Large intestine (tissue), 12 donors: ENCODE measurements at places on chromosomes 12 and 14. TPM values are rescaled to one million over a fixed set of nuclear protein-coding genes. Genes with fewer than 3 reads are reported as not detected.

- DNase-seq: no peak
These were observed 64.0 kb downstream of the NUMB start for GRCh38 chr14:73394317-73394716.

DNA sequence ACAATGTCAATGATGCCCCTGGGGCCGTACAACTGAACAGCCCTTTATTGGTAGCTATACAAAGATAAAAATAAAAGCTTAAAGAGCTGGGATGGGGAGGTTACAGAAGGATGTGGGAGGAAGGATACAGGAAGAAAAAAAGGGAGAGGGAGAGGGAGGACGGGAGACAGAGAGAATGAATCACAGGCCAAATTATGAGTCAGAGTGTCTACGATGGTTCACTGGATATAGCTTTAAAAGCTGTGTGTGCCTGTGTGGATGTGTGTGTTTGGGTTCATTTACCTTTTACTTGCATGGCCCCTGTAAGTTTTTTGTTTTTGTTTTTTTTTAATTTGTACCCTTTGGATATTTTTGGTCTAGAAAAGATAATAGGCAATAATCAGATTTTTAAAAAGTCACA, 111.9 kb downstream of the CCDC60 start:
- DNase-seq: no peak

The OR4K1 gene
- not detected for polyA plus RNA-seq

- DNase-seq: no peak
These were observed 41.4 kb upstream of the PPFIA2 start for GRCh38 chr12:81800298-81801148.

DNA sequence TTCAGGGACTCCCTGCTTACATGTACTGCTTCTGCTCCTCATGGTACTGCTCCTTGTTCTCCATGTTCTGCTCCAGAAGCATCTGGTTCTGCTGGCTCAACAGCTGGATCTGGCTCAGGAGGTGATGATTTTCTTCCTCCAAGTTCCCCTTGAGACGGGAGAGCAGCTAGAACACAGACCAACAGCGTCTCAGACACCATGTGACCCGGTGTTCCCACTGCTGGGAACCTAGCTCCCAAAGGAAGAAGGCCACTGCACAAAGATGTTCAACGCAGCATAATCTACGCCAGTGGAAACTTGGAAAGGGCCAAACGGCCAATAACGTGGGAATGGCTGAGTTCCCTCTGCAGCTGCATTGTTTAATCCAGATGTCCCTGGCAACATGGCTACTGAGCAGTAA, 49.6 kb upstream of the GPR68 start:
- DNase-seq: no peak

The AHNAK2 gene
- 3.3 TPM for polyA plus RNA-seq

The COCH gene
- polyA plus RNA-seq: 2.2 TPM

The TSPAN8 gene
- polyA plus RNA-seq: 595 TPM

DNA sequence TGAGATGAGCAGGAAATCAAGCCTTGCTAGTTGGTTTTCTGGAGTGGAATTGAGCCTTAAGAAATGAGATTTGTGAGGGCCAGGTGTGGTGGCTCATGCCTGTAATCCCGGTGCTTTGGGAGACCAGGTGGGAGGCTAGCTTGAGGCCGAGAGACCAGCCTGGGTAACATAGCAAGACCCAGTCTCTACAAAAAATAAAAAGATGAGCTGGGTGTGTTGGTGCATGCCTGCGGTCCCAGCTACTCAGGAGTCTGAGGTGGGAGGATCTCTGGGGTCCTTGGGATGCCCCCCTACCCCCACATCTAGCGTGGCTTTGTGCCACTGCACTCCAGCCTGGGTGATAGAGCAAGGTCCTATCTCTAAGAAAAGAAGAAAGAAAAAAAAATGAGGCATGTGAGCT, 104.2 kb upstream of the RTL1 start:
- DNase-seq: no peak

- no peak for DNase-seq
These were observed 119.8 kb downstream of the KICS2 start for GRCh38 chr12:64102339-64102738.

DNA sequence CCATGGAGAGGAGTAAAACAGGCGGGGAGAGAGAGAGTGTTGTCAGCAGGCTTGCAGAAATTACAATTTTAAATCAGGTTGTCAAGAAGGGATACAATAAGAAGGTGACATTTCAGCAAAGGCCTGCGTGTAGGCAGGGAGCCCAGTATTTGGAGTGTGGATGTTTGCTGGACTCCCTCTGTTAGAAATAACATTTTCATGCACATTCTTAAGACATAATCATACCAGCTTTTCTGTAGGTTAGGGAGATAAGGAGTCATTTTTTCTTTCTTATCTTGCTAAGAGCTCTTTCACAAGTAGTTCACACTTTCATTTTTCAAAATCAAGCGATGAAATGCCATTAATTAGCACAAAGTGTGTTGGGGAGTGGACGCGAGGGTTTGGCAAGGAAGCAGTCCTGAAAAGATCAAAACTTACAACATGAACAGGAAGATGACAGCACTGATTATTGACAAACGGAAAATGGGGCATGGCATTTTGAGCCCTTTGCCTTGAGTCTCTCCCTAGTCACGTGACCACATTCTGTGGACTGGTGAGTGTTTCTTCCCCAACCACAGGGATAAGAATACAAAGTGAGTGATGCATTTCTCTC, 160.2 kb downstream of the DAD1 start:
- DNase-seq: no peak

The FOXJ2 gene
- polyA plus RNA-seq: 12.4 TPM

DNA sequence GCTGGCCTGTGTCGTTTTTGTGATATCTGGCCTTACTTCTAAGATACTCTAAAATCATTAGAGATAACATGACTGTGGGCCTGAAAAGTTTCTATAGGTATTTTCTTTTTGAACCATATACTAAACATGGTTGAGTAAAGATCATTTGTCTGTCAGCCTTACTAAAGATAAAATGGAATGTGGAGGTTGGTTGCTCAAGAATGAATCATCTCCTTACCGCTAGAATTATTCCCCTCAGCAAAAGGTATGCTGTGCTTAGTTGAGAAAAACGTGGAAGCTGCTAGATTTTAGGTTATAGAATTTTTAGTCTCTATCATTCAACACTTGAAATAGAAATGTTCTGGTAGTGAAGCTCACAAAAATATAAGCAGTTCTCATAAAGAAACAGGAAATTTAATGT, 407.3 kb downstream of the AEBP2 start:
- DNase-seq: no peak

GRCh38 chr14:96584199-96584906, 82.2 kb downstream of the PAPOLA start:
- DNase-seq: peak; percentile 51

- DNase-seq: peak; percentile 46
These were observed 19.3 kb downstream of the CCDC62 start for GRCh38 chr12:122793685-122794106.

GRCh38 chr14:39085933-39086332, 17.1 kb downstream of the SEC23A start:
- no peak for DNase-seq

GRCh38 chr12:123465084-123465483, 7.1 kb downstream of the SNRNP35 start:
- DNase-seq: no peak

- no peak for DNase-seq
These were observed 13.4 kb downstream of the AKAP5 start for GRCh38 chr14:64478634-64479250.

DNA sequence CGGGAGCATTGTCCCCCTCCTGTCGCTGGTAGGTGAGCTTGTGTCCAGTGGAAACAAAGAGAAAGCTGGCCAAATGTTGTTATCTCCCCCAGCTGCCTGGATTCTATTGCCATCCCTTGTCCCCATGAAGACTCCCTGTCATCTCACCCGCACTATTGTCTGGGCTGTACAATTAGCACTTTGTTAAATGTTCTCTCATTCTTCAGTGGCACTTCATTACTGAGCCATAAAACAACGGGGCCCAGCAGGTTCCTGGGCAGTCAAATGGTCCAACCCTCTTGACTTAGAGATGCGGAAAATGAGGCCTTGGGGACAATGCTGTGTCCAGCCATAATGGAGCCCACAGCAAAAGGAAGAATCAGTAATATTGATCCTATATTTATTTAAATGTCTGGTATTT, 13.2 kb upstream of the COL2A1 start:
- DNase-seq: no peak

DNA sequence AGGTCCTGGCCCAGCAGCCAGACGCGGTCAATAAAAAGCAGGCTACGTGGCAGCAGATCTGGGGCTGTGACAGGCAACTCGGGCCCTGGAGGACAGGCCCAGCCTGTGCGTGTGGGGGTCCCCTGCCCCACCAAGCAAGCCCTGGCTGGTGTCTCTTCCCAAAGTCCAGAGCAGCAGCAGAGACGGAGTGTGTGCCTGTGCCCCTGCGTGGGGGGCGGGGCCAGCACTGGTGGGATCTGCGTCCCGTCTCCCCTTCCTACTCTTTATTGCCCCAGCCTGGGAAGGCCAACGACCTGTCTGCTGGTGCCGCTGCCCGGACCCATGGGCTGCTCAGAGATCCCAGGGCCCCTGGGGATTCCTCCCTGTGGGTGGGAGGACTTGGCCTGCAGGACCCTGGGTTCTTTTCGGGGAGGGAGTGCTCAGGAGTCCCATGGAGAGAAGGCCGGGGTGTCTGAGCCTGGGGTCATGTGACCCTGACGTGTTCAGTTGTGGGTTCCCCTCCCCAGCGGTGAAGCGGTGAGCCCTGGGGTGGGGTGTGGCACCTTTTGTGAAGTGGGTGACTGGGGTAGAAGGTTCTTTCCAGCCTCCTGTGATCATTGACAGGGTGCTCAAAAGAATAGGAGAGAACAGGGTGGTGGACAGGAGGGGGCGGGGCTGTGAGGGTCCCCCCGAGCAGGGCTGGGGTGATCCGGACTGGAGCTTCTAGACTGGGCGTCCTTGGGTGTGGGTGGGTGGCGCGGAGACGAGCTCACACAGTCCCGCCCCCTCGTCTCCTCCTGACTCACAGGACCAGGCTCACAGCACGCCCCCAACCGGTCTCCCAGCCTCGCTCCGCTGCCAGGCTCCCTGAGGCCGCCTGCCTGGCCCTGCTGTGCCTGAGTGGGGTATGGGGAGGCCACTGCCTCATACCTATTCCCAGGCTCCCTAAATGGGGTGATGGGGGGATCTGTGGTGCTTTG, 22.4 kb downstream of the ASPG start:
- DNase-seq: no peak

DNA sequence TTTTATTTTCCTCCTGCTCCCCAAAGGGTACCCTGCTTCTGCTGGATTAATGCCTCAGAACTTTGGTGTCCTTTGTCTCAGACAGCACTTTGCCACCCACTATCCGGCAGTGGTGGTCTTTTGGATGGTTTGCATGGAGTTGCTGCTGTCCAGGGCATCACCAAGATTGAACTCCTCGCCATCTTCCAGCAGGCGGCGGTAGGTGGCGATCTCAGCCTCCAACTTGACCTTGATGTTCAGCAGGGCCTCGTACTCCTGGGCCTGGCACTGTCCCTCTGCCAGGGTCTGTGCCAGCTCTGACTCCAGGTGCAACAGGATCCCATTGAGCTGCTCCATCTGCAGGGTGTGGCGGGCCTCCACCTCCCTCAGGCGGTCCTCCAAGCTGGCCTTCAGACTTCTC, 9.4 kb upstream of the NOPCHAP1 start:
- no peak for DNase-seq

The NIN gene
- 8.2 TPM for polyA plus RNA-seq

The ATXN3 gene
- 19.4 TPM for polyA plus RNA-seq

The CLEC1A gene
- 2.5 TPM for polyA plus RNA-seq

DNA sequence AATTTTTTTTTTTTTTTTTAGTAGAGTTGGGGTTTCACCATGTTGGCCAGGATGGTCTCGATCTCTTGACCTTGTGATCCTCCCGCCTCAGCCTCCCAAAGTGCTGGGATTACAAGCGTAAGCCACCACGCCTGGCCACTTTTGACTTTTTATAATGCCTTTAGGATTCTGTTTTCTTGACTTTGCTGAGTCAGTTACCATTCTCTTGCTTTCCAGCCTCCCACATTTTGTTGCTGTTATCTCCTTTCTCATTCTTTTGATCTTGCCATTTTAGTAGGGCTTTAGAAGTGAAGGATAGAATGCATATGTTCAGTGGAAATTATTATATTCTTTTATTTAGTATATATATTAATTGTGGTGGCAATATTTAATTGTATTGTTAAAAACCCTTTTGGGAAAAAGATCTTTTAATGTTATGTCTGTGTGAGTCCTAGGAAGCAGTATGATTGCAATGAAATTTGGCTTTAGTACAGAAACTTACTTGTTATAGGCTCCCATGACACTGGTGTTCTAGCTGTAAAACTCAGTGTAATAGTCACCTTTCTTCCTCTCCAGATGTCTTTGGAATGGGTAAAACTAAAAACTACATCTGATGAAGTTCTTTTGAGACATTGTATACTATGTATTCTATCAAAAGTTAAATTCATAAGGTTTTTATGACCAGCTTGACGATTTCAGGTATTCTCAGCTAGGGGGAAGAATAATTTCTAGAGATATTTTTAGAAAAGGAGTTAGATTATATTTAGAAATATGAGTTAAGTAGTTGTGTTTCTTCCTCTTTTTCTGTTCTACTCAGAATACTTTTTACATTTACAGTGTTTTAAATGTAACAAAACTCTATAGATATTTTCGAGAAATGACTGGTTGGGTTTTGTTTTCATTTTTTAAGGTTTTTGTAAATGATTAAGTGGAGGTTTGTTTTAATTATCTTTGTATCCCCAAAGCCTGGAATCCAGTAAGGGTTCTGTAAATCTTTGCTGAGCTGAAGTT, 74.7 kb downstream of the APAF1 start:
- no peak for DNase-seq

- no peak for DNase-seq
These were observed 96.1 kb downstream of the TMX1 start for GRCh38 chr14:51335961-51336723.

- DNase-seq: peak; percentile 35
These were observed 502 bp downstream of the KIF26A start for GRCh38 chr14:104138718-104139459.

GRCh38 chr14:20477211-20477876, 8.1 kb downstream of the PNP start:
- DNase-seq: no peak

DNA sequence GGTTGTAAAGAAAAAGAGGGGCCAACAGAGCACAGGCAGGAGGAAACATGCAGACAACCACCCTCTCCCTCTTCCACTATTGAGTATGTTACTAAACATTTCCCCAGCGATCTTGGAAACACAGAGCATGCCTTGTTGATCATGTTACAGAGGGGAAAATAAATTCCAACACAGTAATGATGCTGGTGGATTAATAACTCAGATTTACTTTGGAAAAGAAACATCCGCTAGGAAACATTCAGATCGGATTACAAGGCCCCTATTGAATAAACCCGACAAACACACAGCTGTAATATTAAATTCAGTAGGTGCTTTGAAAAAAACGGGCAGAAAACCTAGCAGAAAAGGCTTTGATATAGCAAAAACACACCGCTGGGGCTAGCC, 5.4 kb downstream of the BMP4 start:
- no peak for DNase-seq

The DLK1 gene
- 25.2 TPM for polyA plus RNA-seq

DNA sequence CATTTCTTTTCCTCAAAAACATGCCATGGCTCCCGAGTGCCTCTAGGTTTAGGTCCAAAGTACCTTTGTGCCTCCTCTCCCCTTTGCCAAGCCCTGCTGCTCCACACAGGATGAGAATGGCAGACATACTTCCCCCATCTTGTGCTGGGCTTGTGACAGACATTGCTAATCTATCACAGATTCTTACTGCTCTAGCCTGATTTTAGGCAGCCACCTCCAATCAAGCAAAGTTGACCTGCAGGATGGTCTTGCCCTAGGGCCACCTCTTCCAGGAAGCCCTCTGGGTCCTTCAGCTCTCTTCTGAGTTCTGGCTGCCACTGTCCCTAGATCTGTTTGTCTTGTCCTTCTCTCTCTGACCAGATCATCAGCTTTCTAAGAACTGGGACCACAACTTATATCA, 20.5 kb downstream of the FOXN4 start:
- no peak for DNase-seq

- DNase-seq: no peak
These were observed 17.3 kb downstream of the TMEM132D start for GRCh38 chr12:129886541-129886940.
